ENCODE measurements at places on chromosomes 5 and 9.
A peak's percentile ranks its signal among the peaks of the same experiment; 100 is the strongest.

DNA sequence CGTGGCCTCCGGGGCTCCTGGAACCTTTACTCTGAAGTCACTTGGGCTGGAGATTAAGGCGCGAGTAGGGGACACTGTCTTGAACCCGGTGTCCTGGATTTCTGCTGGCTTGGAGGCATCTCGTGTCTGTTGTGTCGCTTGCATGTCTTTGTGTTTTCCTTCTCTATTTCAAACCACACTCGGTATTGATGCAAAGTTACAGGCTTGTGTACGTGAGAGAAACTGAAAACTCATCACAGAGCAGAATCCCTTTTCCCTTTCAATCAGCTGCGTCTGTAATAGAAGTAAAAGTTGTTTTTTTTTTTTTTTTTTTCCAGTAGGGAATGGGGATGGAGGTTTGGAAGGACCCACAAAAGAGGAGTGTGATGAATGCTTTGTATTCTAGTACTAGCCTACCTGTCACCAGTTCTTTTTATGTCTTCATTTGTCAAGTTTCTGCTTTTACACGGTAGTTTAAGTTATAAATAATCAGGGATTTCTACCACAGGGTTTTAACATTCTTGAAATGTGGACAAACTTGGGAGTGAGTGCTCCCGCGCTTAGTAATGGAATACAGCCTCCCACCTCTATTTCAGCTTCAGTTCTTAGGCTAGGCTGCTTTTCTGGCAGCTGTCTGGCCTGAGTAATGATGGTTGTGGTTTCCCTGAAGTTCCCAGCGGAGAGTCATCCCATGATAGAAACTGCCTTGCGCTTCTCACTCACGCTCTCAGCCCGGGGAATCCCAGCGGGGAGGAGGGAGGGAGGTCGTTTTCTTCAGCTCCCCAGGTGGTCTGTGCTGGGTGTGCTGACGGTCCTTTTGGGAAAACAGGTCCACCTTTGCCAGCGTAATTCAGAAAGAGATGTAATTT is 763 bp downstream of the TJP2 start:
- no peak for DNase-seq

DNA sequence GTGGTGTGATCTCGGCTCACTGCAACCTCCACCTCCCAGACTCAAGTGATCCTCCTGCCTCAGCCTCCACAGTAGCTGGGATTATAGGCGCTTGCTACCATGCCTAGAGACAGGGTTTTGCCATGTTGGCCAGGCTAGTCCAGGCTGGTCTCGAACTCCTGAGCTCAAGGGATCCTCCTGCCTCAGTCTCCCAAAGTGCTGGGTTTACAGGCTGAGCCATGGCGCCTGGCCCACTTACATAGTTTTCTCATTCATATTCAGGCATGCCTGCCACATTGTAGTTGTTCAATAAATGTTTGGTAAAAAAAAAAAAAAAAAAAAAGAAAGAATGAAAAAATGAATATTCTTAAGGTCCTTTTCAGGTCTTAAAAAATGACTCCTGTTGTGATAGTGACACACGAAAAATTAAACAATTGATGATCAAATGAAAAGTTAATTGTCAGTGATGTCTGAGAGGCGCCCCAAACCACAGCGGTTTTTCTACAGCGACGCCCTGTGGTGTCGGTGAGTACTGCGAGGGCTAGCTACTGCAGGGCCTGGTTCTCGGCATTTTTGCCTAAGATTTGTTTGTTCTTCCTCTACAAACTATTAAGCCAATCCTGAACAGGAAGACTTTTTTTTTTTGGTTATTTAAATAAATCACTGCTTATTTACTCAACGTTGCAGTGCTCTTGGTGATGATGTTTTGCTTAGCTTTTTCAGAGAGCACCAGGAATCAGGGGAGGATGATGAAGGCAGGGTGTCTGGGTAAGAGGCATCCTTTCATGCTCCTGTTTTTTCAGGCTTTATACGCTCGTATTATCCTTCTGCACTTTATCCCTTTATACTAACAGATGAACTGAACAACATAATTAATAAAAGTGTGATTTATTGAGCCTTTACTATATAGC is 67.0 kb upstream of the DPYSL3 start:
- DNase-seq = peak; percentile 74

DNA sequence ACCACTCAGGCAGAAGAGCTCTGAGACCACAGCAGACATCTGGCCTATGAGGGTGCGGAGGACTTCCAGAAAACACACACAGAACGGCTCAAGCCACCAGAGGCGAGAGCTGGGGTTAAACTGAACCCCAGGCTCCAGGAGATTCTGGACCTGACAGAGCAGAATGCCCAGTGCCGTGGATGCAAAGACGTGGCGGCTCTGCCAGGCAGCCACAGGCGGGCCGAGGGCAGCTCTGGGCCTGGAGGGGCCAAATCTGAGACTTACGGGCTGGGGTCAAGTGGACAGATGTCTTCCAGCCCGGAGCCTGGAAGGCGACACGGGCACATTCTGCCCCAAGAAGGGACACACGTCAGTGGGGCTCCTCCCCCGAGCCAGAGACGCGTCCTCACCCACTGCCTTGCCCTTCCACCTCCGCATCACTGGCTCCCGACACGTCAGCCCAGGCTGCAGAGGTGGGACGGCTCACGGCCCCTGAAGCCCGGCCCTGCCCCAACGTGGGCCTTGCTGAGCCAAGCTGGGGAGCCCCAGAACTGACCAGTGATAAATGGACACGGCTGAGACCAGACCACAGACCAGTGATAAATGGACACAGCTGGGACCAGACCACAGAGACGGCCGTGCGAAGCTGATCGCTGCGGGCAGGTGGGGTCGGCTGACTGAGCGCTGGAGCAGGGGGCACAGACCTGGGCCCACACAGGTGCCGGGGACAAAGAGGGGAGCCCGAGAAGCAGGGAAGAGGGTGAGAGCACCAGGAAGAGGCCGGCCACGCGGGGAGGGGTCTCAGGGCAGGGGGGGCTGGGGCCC is 40.9 kb upstream of the NSMF start:
- DNase-seq = no peak

- DNase-seq = no peak
Measured at GRCh38 chr9:84597131-84597530, 72.4 kb upstream of the NTRK2 start.

- DNase-seq = no peak
Measured at GRCh38 chr5:68041293-68041692, 174.3 kb upstream of the PIK3R1 start.

GRCh38 chr5:173581408-173582215 is 34.8 kb downstream of the BOD1 start:
- DNase-seq = peak; percentile 85

GRCh38 chr9:134717924-134718645 is 76.5 kb downstream of the COL5A1 start:
- no peak for DNase-seq

DNA sequence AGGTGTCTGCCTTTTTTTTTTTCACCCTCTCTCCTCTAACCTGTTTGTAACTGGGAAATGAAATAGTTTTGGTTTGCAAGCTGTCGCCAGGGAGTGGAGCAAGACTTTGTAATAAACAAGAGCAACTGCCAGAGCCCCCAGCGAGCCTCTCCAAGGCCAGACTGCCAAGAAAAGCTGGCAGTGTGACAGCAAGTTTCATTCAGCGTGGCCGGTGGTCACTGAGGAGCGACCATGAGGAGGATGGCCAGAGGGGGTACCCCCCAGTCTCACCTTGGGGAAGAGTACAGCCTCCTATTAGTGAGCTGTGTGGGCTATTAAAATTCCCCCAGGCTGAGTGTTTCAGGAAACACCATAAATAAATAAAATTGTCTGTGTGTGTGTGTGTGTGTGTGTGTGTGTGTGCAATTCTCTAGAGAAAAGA is 49.9 kb downstream of the ZFAND5 start:
- DNase-seq = peak; percentile 50

DNA sequence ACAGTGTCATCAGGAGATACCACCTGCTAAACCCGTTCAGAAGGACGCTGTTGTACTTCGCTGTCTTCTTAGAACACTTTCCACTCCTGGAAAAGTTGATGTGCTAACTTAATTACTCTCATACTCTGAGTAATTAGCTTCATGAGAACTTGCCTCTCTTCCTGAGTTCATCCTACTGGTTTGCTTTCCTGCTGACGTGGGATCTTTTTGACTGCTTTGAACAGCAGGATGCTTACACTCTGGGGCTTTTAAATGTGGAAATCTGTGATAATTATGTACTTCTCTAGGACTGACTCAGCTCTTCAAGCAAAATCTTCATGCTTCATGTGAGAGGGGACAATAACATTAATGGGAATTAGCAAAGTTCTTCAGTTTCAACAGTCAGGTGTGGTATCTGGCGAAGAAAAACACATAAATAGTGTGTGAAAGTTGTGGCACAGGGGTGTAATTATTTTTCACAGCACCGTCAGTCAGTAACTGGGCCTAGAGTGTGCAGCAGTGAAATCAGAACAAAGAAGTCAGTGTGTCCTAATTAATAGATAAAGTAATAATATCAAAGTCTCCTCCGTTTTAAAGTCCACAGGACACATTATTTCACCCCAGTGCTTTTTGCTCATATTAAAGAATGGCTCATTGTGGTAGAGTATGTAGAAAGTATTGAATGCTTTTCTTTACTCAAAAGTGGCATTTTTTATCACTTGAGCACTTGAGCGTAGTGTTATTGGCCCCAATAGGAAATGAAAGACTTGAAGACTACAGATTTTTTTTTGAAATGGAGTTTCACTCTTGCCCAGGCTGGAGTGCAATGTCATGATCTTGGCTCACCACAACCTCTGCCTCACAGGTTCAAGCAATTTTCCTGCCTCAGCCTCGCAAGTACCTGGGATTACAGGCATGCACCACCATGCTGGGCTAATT is 140.9 kb upstream of the DMRT1 start:
- no peak for DNase-seq

DNA sequence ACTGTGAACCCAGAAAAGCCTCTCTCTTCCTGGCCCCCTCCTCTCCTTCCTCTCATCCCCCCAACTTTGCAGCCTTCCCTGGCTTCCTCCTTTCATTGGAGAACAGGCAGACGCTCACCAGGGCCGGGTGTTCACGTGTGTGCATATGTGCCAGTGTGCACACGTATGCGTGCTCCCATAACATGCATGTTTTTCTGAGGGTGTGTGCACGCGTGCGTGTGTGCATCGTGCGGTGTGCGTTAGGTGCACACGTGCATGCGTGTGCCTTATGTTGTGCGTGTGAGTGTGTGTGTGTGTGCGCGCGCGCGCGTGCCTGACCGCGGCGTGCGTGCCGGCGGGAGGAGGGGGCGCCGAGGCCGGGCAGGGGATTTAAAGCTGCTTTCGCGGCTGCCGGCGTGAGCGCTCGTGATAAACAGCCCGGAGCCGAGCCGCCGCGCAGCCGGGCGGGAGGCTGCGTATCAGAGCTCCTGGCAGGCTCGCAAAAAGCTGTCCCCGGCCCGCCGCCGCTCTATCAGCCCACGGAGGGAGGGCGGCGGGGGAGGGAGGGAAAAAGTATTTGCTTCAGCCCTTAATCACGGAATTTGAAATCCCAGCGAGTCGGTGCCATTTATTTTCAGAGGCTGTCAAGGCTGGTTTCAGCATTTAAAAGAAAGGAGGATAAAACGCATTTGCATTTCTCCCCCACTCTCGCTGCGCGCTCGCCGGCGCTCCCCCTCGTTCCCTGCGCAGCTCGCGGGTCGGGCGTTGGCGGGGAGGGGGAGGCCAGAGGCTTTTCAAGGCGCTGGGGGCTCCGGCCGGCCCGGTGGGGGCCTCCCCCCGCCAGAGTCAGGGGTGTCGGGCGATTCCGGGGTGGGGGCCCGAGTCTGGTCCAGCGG is 183.9 kb downstream of the C9orf50 start:
- DNase-seq = peak; percentile 78

GRCh38 chr5:149878371-149878770 is 66.2 kb downstream of the PDE6A start:
- no peak for DNase-seq

DNA sequence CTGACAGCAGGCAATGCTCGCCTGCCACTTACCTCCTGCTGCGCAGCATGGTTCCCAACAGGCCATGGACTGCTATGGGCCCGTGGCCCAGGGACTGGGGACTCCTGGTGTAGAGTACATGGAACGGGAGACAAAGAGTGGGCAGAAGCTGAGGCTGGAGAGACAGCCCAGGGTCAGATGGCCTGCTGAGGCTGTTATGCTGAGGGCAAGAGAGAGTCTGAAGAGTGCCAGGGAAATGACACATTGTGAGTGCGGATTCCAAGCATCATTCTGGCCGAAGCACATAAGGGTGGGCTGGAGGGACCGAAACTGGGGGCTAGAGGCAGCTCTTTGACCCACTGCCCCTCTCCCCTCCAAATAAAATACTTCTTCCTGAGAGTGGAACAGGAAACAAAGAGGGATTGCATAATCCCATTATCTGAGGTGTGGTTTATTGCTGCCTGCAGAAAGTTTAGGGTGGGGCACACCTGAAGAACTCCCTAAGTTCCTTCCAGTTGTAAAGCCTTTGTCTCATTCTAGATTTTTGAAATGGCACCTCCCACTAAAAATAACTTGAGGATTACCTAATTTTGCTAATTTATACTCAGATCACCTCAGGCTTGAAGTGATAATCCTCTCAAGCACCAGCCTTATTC is 158.1 kb downstream of the ATP10B start:
- no peak for DNase-seq

DNA sequence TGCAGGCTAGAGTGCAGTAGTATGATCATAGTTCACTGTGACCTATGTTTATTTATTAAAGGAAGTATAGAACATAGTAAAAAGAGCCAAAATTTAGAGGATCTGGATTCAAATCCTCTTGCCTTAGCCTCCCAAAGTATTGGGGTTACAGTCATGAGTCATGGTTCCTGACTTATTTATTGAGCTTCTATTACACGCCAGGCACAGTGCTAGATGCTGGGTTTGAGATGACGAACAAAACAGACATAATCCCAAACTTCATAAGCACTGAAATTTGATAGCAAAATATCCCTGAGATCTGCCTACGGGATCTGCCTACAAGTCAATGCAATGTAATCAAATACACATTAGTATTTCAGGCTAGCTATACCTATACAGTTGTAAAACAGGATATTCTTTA is 2.5 kb downstream of the KIAA0825 start:
- no peak for DNase-seq

DNA sequence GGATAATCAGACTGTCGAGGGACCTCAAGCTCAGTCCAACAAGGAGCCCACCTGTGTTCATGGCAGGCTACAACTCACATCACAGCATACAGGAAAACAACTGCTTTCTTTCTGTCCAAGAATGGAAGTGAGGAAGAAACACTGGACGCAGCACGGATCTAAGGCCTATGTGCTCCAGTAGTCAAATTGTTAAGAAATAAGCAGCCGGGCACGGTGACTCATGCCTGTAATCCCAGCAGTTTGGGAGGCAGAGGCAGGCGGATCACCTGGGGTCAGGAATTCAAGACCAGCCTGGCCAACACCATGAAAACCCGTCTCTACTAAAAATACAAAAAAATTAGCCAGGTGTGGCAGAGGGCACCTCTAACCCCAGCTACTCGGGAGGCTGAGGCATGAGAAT is 427.8 kb downstream of the BNC2 start:
- no peak for DNase-seq

GRCh38 chr5:159593518-159594073 is 263.3 kb upstream of the IL12B start:
- no peak for DNase-seq

DNA sequence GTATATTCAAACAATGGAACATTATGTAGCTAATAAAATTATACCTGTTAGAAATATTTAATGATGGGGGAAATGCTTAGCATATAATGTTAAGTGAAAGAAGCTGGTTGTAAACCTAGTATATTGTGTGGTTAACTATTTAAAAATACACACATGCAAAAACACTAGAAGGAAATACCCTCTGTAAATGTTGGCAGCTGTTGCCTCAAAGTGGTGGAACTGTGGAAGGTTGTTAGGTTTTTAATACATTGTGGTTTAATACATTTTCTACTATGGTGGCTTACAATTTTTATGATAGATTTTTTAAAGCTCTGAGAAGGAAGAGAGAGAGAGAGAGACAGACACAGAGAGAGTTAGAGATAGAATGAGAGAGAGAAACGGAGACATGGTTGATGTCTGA is 74.9 kb downstream of the COL15A1 start:
- DNase-seq = no peak

GRCh38 chr9:16637911-16638310 is 232.6 kb downstream of the BNC2 start:
- DNase-seq = no peak
